ENCODE measurements at places on chromosomes 12 and 14. TPM values are rescaled to one million over a fixed set of nuclear protein-coding genes. Genes with fewer than 3 reads are reported as not detected.

GRCh38 chr12:29769162-29769858 lies 14.4 kb downstream of the TMTC1 start:
- DNase-seq, result no peak

Gene LALBA
- not detected for total RNA-seq

GRCh38 chr12:132395908-132396305 lies 66.5 kb upstream of the GALNT9 start:
- no peak for DNase-seq

DNA sequence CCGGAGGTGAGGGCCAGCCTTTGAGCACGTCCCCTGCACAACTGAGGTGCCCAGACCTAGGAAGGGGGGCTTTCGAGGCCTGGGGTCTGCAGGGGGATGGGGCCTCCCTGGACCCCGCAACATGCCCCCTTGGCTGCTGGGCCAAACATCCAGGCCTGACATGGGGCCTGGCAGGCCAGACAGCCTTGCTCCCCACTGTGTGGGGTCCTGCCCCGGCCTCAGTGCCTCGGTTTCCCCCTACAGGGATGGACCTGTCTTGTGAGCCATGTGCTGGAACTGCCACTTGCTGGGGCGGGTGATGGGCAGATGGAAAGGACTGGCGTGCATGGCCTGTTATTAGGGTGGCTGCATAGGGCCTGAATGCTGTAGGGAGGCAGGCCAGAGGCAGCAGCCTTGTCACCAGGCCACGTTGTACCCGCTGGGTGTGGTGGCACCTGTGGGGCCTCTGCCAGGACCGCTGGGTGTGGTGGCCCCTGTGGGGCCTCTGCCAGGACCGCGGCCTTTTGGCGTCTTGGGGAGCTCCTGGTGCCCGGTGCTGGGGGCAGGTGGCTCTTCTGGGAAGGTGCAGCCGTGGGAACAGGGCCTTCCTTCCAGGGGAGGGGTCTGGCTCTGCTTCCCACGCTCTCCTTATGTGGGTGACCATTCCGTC lies 20.4 kb downstream of the ASPG start:
- no peak for DNase-seq

GRCh38 chr12:114698566-114699163 lies 14.7 kb upstream of the TBX3 start:
- DNase-seq, result no peak

DNA sequence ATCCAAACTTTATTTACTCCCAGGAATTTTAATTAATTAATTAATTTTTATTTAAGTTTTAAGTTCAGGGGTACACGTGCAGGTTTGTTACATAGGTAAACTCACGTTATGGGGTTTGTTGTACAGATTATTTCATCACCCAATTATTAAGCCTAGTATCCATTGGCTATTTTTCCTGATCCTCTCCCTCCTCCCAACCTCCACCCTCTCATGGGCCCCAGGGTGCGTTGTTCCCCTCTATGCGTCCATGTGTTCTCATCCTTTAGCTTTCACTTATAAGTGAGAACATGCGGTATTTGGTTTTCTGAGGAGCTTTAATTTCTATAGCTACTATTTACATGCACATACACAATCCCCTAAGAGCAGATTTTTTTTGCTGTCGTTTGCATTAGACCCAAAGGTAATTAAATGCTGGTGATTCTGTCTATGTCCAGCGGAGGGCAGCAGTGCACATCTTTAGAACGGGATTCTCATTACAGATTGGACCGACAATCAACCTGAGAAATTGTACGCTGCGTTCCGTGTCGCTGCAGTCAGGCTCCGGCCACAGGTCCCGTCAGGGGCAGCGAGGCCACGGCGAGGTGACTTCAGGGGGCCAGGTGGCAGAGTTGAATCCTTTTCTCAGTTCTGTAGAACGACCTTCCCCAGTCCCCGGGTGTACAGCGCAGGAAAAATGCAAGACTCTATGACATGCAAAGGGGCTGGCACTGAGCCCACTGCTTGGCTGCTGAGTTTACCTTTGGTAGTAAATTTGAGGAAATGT lies 11.6 kb downstream of the TMEM30B start:
- DNase-seq, result peak; percentile 86
